Kidney glomerular epithelial cell (primary cell): ENCODE measurements at places on chromosomes 12 and 14.

DNA sequence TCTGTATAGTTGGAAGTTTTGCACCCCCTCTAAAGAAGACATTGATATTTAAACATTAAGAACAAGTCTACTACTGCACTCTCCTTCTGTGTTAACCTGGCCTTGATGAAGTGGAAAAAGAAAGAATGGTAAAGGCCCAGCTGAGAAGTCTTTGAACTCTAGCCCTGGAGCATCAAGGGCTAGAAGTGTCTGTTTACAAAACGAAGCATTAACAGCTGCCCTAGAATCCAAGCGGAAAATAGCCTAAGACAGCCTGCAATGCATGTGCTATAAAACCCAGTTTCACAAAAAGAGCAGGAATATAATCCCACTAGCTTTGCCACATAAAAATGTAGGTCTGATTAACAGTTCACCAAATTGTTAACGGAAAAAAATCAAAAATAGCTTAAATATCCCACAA lies 60.5 kb downstream of the NUMB start:
- no peak for DNase-seq

GRCh38 chr12:119674560-119674959 lies 6.6 kb downstream of the PRKAB1 start:
- no peak for DNase-seq

GRCh38 chr14:59055439-59056045 lies 132.9 kb upstream of the DAAM1 start:
- no peak for DNase-seq

DNA sequence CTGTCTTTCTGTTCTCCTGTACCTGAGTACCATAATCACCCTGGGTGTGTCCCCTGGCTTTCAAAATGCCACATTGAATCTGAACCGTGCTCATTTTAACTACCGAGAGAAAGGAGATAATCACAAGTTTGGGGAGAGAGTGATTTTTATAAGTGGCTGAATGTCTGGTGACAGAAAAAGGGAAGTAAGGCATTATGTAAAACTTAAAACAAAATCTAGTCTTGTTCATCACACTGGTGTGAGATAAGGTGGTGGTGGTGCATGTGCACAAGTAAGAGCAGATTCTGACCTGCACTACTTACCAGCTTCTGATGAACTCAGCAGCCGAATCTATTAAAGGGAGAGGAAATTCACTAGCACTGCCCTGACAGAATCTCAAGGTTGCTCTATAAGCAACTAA lies 56.3 kb downstream of the SPPL3 start:
- DNase-seq, result no peak

DNA sequence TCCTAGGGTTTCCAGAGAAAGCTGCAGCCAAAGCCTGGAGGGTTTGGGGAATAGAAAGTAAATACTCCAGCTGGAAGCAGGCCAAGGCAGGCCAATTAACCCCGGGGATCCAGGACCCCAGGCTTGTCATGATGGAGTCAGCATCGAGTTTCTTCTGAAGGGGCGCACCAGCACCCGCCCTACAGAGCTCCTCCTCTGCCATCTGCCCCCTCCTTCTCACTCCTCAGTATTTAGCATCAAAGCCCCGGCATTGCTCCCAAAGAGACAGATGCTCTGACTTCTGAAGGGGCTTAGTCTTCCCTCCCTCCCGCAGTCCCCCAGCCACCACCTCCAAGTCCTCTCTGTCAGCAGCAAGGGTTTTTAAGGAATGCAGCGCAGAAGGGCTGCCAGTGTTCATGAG lies 285.1 kb upstream of the NOS1 start:
- DNase-seq, result no peak

GRCh38 chr12:52980096-52980649 lies 26.1 kb upstream of the EIF4B start:
- no peak for DNase-seq

- no peak for DNase-seq
These were observed 1.3 kb downstream of the CLEC9A start for GRCh38 chr12:10031771-10032175.

- DNase-seq, result no peak
These were observed 331.9 kb downstream of the BTG1 start for GRCh38 chr12:91813701-91814100.

DNA sequence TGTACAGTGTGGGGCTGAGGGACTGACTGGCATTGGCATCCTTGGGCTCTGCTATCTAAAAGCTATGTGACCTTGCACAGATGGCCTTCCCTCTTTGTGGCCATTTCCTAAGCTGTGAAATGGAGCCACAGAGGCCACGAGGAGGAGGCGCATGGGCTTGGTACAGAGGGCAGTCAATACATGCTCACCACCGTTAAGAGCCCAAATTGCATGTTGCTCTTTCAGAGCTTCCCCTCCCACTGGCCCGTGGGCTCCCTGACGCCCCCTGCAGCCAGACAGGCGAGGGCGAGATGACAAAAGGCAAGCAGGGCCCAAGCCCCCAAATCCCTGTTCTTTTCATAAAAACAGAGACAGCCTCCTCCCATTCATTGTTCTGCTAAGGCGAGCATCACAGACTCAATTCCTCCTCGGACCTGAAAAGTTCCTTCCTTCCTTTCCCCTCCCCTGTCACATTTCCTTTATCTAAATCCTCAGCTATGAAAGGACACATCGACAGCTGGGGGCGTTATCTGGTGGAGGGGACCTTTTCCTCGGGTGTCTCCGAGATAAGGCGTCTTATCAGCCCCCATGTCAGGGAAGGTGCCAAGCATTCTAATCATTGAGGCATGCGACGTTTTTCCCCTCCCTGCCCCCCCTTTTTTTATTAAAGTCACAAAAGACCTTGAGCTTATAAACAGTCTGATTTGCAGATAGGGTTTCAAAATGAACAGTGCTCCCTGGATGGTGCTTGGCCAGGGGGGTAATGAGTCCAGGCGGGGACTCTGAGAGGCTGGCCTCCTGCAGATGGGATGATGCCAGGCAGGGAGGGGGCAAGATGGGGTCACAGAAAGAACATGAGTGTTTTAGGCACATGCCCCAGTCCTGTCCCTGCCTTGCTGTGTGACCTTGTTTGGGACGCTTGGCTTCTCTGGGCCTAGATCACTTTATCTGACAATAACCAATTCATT lies 26.4 kb downstream of the FAM222A start:
- DNase-seq, result no peak

DNA sequence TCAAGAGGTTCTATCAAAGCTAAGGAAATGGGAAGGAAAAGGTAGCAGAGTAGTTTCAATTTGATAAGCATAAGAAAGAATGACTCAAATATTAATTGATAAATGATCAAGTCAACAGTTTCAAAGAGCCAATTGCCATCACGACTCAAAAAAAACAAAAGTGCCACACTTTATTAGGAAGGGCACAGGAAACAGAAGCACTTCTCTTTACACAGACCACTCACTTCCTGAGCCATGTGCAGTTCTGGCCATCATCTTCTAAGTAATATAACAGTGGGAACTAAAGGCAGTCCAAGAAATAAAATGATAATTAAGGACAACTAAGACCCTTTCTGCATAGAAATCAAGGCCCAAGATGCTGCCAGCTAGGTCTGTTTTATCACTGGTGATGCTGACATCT lies 13.2 kb downstream of the TM7SF3 start:
- DNase-seq, result no peak

GRCh38 chr12:109949089-109949488 lies 47.1 kb downstream of the GIT2 start:
- peak; percentile 70 for DNase-seq
